ENCODE measurements at places on chromosomes 2 and 18. TPM values are rescaled to one million over a fixed set of nuclear protein-coding genes. Genes with fewer than 3 reads are reported as not detected.

The ANKRD30B gene
- polyA plus RNA-seq = not detected

The GULP1 gene
- 53.1 TPM for polyA plus RNA-seq

The CLEC4F gene
- polyA plus RNA-seq = not detected

The GKN2 gene
- not detected for polyA plus RNA-seq

The PRSS56 gene
- polyA plus RNA-seq = not detected

The OXER1 gene
- polyA plus RNA-seq = 0.03 TPM

The ATP6V1C2 gene
- polyA plus RNA-seq = 0.03 TPM

The SERPINB11 gene
- not detected for polyA plus RNA-seq

The RFX8 gene
- polyA plus RNA-seq = 4.3 TPM

The CHPF gene
- polyA plus RNA-seq = 35.8 TPM

The TTN gene
- 0.14 TPM for polyA plus RNA-seq

- DNase-seq = peak; percentile 9
Observed at GRCh38 chr2:27162151-27163121, 13.6 kb downstream of the TCF23 start.

- DNase-seq = no peak
Observed at GRCh38 chr2:62675062-62675461, 30.5 kb upstream of the EHBP1 start.

DNA sequence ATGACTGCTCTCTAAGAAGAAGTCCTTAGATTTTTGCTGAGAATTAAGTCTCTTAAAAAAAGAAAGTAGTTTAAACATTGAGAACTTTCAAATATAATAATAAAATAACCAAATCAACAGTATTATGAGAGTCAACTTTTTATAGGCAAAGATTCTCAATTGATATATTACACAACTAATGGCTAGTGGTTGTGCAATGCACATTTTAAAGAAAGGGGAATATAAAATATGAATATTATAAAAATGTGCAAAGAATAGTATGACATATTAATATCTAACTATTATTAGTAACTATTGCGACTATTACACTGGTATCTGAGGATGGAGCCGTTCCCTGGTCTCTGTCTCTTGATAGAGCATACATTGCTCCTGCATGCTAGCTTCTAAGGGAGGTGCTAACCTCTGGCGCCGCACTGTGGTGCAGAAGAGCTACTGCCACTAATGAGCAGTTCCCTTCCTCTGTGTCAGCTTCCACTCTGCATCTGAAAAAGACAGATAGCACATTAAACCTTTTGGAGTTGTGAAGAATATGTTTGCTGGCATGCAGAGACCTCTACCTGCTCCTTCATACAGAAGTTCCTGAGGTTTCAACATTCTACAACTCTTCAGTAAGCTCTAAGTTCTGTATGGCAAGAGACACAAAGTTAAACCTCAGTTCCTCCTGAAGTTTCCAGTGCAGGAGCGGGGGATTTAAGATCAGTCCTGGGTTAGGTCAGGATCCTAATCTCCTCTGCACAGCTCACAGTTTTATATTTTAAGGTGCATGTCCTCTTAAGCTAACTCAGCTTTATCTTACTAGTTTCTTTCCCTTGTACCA lies 3.5 kb upstream of the SLC9A2 start:
- peak; percentile 50 for DNase-seq

- no peak for DNase-seq
Observed at GRCh38 chr2:179985163-179985820, 21.8 kb downstream of the CWC22 start.

DNA sequence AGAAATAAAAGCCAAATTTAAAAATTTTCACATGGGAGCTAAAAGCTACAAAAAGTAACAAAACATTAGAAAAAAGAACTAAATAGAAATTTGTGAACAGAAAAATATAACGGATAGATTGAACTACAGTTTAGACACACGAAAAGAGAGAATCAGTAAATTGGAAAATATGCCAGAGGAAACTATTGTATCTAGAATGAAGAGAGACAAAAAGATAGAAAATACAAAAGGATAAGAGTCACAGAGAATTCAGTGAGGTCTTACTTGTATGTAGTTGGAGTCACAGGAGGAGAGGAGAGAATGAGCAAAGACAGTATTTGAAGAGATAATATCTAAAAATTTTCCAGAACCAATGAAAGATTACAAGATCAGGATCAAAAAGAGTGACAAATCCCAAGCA lies 11.3 kb upstream of the MCFD2 start:
- DNase-seq = no peak

DNA sequence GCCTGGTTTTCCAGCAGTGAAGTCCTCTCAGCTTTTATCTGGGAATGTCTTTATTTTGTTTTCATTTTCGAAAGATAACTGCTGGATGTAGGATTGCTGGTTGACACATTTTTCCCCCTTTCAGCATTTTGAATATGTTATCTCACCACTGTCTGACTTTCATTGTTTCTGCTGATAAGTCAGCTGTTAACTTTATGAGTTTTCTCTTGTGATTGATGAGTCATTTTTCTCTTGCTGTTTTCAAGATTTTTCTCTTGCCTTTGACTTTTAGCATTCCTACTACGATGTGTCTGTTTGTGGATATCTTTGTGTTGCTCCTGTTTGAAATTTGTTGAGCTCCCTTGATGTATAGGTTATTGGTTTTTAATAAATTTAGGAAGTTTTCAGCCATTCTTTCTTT lies 85.5 kb downstream of the AGPS start:
- peak; percentile 74 for DNase-seq

DNA sequence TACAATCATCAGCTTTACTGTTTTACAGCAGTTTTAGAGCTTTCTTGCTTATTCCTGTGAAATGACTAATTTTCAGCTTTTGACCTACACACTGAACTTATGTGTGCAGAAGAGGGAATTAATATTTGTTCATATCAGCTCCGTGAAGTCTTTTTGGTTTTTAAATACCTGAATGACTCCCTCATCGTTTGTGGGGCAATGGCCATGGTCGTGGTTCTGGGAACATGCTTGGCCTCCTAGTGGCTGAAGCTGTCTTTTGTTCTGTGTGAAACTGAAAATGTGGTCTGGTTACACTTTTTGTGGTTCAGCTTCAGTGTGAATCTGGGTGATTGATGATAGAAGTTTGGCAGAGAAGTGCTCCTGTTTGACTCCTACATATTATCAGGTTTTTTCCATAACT lies 408.1 kb downstream of the THSD7B start:
- peak; percentile 94 for DNase-seq

- DNase-seq = no peak
Observed at GRCh38 chr2:121955426-121955825, 200.0 kb downstream of the TSN start.

DNA sequence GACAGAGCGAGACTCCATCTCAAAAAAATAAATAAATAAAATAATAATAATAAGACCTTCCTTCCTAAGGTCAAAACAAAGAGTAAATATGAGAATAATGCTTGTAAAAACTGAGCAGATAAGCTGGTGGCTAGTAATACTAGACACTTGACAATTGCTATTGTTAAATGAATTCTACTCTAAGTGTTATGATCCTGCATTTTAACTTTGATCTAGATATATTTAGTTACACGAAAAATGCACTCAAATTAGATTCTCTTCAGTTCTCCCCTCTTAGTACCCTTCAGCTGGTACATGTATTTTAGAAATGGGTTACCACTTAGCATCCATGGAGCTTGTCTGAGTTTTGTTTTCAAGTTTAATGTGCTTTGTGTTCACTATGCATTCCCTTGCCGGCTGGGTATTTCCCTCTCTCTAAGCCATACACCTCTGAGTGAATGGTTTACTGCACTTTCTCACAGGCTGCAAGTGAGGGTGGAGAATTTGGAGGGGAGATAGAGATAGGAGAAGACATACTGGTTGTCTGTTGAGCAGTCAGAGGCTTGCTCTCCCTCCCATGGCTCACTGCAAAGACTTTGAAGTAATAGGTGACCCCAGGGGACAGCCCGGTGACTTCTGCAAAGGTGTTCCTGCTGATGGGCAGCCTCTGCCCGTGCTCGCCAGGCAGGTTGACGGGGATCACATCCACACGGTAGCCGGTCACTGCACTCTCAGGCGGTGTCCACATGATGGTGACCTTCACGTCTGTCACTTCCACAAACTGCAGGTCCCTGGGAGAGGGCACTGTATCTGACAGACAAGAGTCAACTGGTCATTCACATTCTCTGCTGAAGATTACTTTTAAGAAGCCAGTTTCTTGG lies 29.9 kb downstream of the FN1 start:
- DNase-seq = no peak

DNA sequence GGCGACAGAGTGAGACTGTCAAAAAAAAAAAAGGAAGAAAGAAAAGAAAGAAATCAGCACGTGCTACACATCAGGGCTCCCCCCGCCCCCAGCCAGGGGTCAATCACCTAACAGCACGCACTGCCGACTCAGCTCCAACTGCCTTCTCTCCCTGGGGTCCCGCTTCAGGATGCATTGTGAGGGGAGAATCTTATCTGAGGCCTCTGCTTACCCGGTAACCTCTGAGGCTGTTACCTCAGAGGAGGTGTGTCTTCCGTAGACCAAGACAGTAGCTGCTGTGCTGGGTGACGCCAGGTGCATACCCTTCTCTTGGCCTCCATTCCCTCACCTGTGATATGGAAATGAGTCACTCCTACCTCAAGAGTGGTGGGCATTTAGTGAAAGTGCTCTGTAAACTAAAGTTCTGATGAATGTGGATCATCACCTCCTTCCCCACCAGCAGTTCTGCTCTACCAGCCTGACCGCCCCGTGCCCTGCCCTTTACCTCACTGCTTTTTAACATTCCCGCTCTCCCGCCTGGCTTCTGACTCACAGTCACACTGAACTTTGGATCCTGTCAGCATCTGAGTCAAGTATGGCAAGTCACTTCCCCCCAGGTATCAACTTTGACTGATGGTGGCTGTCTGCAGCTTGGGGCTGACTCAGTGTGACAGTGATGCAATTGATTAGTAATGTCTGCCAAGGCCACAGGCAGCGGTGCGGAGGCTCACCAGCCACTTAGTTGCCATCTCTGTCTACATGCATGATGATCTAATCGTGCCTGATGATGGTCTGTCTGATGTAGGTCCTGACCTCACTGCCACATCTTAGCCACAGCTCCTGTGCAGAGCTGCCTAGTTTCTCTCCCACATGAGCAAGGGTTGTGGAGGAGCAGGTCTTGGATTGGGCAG lies 20.1 kb downstream of the ARID5A start:
- peak; percentile 94 for DNase-seq

- no peak for DNase-seq
Observed at GRCh38 chr2:130346741-130347066, 4.0 kb downstream of the IMP4 start.

DNA sequence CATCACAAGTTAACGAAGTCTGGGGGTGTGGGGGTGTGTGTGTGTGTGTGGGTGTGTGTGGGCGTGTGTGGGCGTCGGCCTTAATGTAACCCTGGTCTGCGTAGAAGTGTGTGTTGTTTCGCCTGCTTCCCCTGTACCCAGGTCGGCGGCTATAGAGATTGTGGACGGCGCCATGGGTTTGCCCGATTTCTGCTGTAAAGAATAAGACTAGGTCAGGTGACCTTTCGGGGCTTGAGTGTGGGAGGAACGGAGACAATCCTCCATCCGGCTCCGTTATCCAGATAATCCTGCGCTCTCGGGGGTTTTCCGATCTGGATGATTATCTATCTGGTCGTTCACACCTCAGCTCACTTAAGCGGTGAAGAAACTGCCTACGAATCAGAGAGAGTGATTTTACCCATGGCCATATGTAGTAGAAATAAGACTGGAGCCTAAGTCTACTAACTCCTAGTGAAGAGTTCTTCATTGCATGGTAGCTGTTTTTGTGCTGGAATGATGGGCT lies 543 bp downstream of the HADHB start:
- no peak for DNase-seq

DNA sequence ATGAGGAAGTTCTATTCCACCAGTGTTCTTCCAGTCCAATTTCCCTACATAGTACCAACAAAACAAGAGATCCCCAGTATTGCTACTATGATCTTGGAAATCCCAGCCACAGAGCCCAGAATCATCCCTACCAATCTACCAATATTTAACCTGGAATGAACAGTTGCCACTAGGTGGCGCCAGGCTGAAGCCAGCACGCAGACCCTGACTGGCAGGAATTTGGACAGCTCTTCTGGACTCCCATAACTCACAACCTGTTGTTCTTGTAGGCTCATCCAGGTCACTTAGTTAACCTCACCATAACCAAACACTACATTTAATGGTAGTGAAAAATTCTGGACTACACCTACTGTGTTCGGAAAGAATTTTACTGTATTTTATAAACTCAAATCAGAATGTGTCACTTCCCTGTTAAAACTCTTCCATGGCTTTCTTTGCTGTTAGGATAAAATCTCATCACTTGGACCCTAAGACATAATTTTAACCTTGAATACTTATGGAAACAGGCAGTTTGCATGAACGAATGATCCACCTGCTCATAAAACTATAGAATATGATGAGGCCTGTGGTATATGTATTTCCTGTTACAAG lies 59.8 kb upstream of the SLC38A11 start:
- DNase-seq = peak; percentile 61

DNA sequence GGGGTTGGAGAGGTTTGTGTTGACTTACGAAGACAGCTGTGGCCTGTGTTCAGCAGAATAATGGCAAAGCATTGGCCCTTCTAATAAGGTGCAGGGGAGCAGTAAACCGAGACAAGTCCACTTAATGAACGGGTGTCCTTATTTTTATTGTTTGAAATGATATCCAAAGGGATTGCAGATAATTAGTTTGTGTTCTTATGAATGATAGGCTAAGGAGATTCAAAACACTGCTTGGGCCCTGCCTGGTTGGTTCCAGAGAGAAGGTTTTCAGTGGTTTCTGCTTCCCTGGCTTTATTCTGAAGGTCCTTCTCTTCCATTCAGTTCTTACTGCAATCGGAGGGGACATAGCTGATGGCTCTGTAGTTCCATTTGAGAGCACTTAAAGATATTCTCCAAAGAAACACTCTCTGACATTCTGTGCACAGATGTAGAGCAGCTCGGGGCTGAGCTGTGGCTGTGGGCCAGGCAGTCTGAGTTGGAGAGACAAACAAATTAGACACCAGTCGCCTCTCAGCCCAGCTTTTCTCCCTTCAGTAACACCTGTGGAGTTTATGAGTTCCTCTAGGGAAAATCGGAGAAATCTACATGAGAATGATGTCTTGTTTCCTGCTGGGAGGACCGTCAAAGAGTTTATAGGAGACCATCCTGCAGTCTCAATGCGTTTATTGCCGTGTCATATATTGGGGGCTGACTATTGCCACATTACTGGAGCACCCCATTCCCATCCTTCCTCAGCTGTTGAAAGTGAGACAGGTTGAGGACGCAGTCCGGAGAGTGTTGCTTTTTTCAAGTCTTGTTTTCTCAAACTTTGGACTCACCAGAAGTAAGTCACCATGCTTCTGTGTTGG lies 6.5 kb downstream of the GREB1 start:
- no peak for DNase-seq

GRCh38 chr2:240603081-240603835 lies 16.7 kb downstream of the CAPN10 start:
- no peak for DNase-seq

GRCh38 chr18:13606604-13607254 lies 119.6 kb downstream of the FAM210A start:
- DNase-seq = no peak

DNA sequence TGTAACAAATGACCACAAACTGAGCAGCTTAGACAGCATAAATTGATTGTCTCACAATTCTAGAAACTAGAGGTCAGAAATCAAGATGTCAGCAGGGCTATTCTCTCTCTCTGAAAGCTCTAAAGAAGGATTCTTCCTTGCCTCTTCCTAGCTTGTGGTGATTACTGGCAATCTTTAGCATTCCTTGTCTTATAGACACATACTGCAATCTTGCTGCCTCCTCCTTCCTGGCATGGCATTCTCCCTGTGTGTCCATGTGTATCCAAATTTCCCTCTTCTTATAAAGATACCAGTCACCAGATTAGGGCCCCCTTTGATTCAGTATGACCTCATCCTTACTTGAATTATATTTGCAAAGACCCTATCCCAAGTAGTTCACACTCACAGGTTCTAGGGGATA lies 2.3 kb downstream of the ASB3 start:
- peak; percentile 36 for DNase-seq

- no peak for DNase-seq
Observed at GRCh38 chr2:148955798-148956197, 80.8 kb downstream of the KIF5C start.

Measured in fibroblast of lung (primary cell).